ENCODE measurements at places on chromosomes 4 and X.

DNA sequence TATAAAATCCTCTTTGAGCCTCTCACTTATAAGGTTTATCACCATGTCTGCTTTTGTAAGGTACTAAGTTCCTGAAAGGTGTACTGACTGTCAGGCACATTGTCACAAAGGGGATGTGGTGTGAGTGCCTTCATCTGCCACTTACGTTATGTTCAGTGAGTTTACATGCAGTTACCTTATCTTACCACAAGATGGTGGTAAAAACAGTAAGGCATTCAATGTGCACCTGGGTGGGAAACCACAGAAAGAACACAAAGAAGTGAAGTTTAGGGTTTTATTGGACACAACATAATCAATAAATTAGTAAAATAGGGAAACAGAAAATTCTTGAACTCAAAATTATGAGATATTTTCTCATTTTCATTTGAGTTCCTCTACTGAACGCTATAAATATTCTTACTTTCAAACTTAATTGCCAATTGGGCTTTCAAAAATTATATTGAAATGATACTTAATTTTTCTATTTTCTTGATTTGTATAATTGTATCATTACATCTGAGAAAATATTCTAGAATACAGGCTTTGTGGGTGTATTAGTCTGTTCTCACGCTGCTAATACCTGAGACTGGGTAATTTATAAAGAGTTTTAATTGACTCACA, 650.8 kb downstream of the PCDH7 start:
- DNase-seq: no peak

GRCh38 chr4:8403173-8403753, 37.3 kb downstream of the ACOX3 start:
- no peak for DNase-seq

DNA sequence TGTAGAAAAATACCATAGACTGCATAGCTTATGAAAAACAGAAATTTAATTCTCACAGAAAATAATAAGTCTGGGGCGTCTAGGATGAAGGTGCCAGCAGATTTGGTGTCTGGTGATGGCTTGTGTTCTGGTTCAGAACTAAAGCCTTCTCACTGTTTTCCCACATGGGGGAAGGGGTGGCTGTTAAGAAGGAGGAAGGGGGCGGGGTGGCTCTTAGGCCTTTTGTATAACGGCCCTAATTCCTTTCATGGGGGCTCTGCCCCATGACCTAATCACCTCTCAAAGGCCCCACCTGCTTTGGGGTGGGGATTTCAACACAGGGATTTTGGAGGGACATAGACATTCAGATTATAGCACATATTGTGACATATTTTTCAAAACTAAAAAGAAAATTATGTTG, 173.2 kb upstream of the TECRL start:
- no peak for DNase-seq

DNA sequence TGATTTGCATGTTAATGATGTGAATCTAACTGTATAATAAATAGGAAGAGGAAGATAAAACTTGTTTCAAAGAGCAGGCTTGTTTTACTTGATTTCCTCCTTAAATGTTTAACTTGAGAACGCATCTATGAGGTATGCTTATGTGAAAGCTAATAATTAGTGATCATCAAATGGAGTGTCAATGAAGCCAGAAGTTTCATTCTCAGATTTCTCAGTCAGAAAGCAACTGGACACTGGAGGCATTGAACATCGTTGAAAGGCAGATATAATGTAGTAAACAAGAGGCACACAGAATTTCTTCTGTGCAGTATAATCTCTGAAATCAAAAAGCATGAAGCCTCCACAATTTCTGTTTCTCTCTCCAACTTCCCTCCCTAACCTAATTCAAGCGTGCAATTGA, 672.9 kb downstream of the ADGRL3 start:
- DNase-seq: no peak

- no peak for DNase-seq
Observed at GRCh38 chr4:120850018-120850599, 72.4 kb downstream of the PRDM5 start.

- no peak for DNase-seq
Observed at GRCh38 chr4:12844141-12844540, 640.0 kb downstream of the RAB28 start.

DNA sequence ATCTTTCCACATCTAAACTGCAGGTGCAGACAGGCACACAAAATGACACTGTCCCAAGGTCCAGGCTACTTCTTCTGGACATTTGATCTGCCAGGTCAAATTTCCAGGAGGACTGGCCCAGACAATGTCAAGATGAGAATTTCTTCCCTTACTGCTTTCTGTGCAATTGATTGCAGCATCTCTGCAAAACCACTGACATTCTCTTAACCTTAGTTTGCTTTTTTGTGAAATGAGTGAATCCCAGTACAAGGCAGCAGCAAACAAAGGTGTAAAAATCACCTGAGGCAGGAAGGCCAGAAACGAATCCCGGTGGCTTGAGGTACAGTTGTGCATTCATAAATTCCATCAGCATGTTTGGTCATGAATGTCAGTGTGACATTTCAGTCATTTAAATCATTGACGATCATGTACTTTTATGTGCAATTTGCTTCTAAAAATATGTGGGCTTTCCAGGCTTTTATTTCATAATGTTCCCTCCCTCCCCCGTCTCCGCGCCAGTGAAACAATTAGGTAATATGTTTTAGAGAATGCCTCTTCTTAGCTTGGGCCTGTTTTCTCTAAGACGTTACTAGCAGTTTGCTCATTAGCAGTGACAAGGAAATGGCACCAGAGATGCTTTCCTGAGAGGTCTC, 39.1 kb downstream of the NHS start:
- DNase-seq: no peak

GRCh38 chr4:85370400-85371032, 104.4 kb upstream of the ARHGAP24 start:
- no peak for DNase-seq

DNA sequence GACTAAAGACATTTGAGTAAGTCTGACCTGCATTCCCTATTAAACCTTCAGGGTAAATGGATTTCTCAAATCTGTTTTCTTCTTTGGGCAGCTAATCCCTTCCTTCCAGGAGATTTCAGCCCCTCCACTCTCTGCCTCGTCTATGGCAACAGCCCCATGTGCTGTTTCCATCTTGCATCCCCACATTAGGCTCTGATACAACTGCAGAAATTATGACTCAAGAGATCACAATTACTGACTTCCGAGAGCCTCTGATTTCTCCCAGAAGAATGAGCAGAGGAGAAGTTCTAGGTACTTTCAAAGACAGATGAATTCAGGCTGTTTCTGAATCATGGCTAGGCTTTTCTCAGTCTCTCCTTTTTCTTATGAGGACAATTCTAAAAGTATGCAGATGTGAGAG, 38.7 kb downstream of the RAI2 start:
- no peak for DNase-seq

GRCh38 chr4:150354214-150354796, 227.6 kb upstream of the MAB21L2 start:
- DNase-seq: no peak

All from stimulated activated CD8-positive, alpha-beta memory T cell treated with anti-CD3 and anti-CD28 coated beads, Interleukin-7, amount 100 ng/mL, for 4 hours (primary cell).